Esophagus squamous epithelium (tissue), 5 donors: ENCODE measurements at places on chromosomes 2 and 18. TPM values are rescaled to one million over a fixed set of nuclear protein-coding genes. Genes with fewer than 3 reads are reported as not detected.
A peak's percentile ranks its signal among the peaks of the same experiment; 100 is the strongest.

GRCh38 chr2:176573612-176574483 is 304.6 kb downstream of the MTX2 start:
- no peaks in the 10 kb centered on the region for H3K4me1 ChIP-seq
- no peak overlapping the region for H3K27ac ChIP-seq
- no peaks in the 10 kb centered on the region for H3K27me3 ChIP-seq
- no peak for DNase-seq
- no peak overlapping the region for H3K4me3 ChIP-seq
- H3K36me3 ChIP-seq: no peaks in the 10 kb centered on the region

- no peaks in the 10 kb centered on the region for H3K27me3 ChIP-seq
- no peak overlapping the region for H3K27ac ChIP-seq
- no peaks in the 10 kb centered on the region for H3K36me3 ChIP-seq
- DNase-seq: no peak
Observed at GRCh38 chr2:41920812-41921211, 127.0 kb upstream of the PKDCC start.

DNA sequence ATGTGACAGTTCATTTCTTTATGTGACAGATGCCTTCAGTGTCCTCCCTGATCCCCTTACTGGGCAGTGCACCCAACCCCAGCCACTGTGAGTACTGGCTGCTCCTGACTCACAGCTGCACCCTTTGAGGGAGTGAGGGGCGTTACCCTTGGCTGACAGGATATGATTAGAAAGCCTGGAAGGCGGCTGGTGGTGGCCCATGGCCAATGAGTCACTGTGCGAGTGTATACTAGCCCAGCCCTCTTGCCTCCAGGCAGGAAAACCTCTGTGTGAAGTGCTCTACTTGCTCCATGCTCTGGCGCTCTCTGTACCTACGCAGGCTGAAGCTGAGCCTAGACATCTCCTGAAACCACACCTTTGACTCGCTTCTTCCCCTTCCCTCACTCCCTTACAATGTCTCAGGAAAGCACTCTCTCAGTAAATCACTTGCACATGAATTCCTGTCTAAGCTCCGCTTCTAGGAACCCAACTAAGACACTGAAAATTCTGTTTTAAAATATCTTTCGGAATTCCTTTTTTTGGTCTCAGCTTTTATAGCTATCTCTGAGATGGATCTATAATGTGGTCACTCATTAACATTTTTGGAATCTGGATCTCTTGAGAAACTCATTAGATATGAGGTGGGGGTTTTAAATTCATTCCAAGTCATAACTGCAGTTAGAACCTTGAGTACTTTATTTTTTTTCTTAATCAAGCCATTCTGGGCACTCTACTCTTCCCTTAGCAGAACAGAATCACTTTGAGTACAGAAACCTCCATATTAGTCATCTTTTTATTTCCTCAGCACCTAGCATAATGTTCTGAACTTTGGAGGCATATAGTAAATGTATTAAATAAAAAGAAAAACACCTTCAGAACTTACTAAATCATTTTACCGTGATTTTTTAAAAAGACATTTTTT is 25.3 kb upstream of the STAM2 start:
- DNase-seq: peak; percentile 15
- no peaks in the 10 kb centered on the region for H3K36me3 ChIP-seq
- H3K27ac ChIP-seq: no peak overlapping the region
- peak overlapping the region; percentile 14 for H3K4me3 ChIP-seq

DNA sequence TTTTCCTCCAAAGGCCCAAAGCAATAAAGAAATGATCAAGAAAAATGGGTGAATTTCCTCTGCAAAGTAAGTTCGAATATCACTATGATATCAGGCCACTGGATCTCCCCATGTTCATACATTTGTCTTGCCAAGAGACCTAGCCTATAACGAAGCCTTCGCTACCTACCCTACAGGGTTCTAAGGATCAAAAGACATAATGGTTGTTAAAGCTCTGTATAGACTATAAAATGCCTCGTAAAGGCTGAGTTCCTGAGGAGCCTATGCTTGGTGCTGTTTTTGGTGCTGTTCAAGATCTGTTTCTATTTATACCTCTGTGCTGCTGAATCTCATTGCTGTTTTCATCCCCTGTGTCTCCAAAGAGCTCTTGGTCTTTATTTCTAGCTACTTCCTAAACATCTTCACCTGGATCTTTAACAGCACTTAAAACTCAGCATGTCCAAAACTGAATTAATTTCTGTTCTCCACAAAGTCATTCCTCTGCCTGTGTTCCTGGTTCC is 254.4 kb upstream of the CHAC2 start:
- no peak overlapping the region for H3K4me3 ChIP-seq
- no peaks in the 10 kb centered on the region for H3K36me3 ChIP-seq

Gene STAT4
- total RNA-seq: 2.8 TPM

- no peak for DNase-seq
- H3K4me1 ChIP-seq: no peaks in the 10 kb centered on the region
- H3K4me3 ChIP-seq: no peak overlapping the region
- no peaks in the 10 kb centered on the region for H3K36me3 ChIP-seq
Observed at GRCh38 chr2:54227798-54228197, 28.2 kb downstream of the TSPYL6 start.

DNA sequence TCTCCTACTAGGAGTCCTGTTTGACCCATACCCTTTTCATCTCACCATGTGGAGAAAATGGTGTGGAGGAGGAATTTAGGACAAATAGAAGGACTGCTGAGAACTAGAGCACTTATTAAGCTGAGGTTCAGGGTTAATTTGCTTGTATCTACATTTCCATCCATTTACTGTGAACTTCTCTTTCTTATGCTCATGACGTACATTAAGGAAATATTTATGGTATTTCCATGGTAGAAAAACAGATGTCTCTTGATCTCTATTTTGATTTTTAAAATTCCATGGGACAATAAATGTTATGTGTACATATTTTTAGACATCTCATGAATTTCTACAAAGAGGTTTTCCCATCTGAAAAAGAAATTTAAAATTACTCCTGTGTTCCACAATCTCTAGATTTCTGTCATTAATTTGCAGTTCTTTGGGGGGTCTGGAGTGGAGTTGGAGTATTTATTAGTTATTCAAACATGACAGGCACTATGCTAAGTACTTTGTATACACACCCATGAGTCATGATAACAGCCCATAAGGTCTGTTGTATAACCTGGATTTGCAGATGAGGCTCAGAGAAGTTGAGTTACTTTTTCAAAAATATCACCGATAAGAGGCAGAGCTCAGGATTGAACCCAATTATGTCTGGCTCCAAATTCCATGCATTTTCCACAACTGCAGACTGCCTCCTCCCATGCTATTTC is 112.6 kb downstream of the COPS8 start:
- H3K27ac ChIP-seq: no peak overlapping the region
- H3K4me1 ChIP-seq: peaks cover 7% of the 10 kb centered on the region
- no peak for DNase-seq
- no peaks in the 10 kb centered on the region for H3K36me3 ChIP-seq

Gene SLC30A3
- total RNA-seq: 0.19 TPM

DNA sequence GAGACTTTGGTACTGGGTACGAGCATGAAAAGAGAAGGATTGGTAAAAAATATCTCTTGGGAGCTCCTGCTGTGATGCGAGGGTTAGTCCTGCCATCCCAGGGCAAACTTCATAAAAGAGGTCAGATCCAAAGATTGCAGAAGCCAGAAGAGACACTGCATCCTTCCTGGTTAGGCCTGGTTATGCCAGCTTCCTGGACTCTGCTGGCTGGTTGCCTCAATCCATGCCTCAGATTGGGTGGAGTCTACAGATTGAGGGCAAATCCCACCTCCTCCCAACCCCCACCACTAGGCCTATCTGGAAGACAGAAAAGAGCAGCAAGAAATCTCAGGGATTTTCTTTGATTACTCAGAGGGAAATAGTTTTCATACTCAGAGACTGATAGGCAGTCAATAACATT is 5.3 kb upstream of the ACADL start:
- no peak overlapping the region for H3K4me3 ChIP-seq
- no peak for DNase-seq
- H3K4me1 ChIP-seq: peaks cover 3% of the 10 kb centered on the region
- H3K27me3 ChIP-seq: no peaks in the 10 kb centered on the region
- H3K36me3 ChIP-seq: no peaks in the 10 kb centered on the region
- no peak overlapping the region for H3K27ac ChIP-seq

DNA sequence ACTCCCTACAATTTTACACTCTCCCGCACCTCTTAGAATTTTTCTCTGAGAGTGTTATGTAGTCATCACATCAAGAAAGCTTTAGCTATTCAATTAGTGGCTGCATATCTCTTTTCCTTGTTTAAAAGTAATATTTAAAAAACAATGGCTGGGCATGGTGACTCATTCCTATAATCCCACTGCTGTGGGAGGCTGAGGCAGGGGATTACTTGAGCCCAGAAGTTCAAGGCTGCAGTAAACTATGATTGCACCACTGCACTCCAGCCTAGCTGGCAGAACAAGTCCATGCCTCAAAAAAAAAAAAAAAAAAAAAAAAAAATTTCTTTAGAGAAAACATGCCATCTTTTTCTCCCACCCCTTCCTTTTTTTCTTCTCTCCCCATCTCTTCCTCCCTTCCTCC is 44.3 kb downstream of the AQP4 start:
- no peak overlapping the region for H3K4me3 ChIP-seq
- peak overlapping the region; percentile 1 for H3K27ac ChIP-seq
- no peak for DNase-seq
- no peaks in the 10 kb centered on the region for H3K4me1 ChIP-seq
- H3K27me3 ChIP-seq: no peaks in the 10 kb centered on the region
- H3K36me3 ChIP-seq: no peaks in the 10 kb centered on the region

GRCh38 chr2:27796791-27797765 is 25.6 kb downstream of the MRPL33 start:
- no peaks in the 10 kb centered on the region for H3K27me3 ChIP-seq
- H3K4me1 ChIP-seq: peaks cover 31% of the 10 kb centered on the region
- no peaks in the 10 kb centered on the region for H3K36me3 ChIP-seq
- H3K4me3 ChIP-seq: no peak overlapping the region
- peak overlapping the region; percentile 75 for H3K27ac ChIP-seq
- no peak for DNase-seq
